ENCODE measurements at places on chromosomes 2 and 18.
A peak's percentile ranks its signal among the peaks of the same experiment; 100 is the strongest.

GRCh38 chr18:28831476-28831875, 654.5 kb upstream of the CDH2 start:
- no peak for DNase-seq

GRCh38 chr2:203177361-203177760, 61.5 kb upstream of the CYP20A1 start:
- no peak for DNase-seq

DNA sequence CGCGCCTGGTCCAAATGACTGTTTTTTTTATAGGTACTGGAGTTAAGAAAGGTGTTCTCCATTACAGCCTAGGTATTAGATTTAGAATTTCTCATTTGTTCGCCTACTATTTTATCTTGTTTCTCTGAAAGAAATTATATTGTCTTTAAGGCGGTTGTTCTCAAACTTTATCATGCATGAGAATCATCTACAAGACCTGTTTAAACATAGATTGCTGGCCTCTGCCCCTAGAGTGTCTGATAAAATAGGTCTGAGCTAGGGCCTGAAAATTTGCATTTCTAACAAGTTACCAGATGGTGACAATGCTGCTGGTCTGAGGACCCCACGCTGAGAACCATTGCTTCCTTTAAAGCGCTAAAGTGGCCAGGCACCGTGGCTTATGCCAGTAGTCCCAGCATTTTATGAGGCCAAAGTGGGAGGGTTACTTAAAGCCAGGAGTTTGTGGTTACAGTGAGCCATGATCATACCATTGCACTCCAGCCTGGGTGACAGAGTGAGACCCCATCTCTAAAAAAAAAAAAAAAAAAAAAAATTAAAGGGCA, 34.0 kb upstream of the RNF138 start:
- no peak for DNase-seq

GRCh38 chr2:85797263-85797660, 43.5 kb downstream of the ATOH8 start:
- no peak for DNase-seq

DNA sequence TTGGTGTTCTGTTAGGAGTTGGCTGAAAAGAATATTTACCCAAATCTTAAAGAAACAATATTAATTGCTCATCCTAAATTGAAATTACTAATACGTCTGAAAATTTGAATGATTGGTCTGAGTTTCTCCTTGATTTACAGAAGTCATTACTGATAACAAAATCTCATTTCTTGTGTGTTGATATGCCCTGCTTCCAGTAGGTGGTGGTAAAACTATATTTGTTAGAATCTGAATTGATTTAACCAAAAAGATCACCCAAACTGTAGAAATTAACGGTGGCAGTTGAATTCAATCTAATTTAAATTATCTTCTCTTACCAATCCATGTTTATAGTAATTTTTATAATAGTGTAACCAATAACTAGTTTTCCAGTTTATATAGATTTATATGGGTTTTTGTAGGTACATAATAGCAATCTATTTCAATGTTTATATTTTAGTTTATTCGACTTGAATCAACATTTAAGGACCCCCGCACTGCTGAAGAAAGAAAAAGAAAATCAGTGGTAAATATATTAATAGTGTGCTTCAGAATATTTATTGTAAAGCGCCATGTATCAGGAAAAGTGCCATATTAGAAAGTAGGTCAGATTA, 38.3 kb downstream of the PAPOLG start:
- no peak for DNase-seq

DNA sequence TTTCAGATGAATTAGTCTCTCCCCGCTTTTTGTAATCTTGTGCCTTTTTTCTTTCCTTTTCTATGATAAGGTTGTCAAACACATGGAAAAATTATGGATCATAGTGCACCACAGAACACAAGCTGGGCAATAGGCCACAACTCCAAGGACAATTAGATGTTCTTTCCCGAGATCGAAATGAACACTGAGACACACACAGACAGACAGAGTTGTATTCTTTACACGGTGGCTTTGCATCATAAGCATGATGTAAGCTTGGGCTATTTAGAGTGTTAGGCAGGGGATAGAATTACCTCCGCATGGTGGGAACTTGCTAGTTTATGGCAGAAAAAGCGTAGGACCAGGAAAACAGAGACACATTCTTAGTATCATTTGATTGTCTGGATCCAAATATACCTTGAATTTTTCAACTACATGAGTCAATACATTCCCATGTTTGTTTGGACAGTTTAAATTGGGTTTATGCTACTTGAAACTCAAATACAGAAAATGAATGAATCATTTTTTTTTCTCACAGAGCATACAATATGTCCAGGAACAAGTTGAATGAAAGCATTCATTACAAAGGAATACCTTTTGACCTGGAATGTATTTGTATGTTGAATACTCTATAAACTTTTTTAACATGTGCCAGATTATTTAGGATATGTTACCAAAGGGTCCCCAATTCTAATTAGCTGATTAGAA, 1611.5 kb upstream of the TMEFF2 start:
- no peak for DNase-seq

DNA sequence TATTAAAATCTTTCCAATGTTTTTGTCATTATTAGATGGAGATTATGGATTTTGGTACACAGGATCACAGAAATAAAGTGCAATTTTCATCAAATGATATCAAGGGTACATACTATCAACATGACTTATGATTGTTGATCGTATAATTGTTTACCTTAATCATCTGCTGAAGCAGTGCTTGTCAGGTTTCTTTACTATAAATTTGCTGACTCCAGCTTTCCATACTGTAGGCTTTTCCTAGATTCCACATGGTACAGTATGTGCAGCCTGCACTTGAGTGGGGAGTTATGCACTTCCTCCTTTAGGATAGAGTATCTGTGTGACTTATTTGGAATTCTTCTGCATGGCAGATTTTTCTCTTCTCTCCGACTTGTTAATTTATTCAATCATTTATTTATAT, 187.6 kb upstream of the DPP10 start:
- no peak for DNase-seq

GRCh38 chr2:69768235-69768634, 26.3 kb downstream of the ANXA4 start:
- no peak for DNase-seq

DNA sequence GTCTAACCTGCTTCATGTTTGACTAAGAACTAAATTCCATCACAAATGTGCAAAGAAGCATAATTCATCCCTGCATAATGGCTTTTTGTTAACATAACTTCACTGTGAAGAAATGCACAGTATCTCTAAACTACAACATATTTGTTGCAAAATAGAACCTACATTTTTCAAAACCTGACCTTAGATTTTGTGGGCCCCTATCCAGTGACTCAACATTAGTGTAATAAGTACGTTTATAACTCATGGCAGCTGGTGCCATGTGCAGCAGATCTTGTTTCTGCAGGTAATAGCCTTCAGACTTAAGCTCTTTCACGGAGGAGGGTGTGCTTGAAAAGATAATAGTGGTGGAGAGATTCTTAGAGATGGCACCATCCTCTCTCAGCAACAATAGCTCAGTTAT, 28.6 kb upstream of the VWC2L start:
- DNase-seq, result no peak

DNA sequence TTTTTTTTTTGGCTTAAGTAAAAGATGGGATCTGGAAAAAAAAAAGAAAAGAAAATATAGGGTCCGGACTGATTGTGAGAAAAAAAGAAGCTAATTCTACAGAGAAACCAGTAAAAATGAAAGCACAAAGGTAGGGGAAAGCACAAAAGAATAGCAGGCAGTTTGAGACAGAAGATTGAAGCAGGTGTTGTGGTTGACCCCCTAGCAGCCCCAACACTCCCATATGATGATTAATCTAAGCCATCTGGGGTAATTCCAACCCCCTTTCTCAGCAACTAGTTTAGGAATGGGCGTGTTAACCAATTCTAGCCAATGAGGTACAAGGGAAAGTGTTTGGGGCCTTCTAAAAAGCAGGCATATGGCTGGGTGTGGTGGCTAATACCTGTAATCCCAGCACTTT, 77.0 kb downstream of the MBD2 start:
- no peak for DNase-seq

- no peak for DNase-seq
Measured at GRCh38 chr2:159793326-159793725, 4.7 kb downstream of the CD302 start.

DNA sequence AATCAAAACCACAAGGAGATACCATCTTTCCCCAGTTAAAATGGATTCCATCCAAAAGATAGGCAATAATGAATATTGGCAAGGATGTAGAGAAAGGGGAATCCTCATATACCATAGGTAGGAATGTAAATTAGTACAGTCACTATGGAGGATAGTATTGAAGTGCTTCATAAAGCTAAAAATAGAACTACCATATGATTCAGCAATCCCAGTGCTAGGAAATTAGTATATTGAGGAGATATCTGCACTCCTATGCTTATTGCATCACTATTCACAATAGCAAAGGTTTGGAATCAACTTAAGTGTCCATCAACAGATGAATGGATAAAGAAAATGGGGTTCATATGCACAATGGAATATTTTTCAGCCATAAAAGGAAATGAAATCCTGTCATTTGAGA, 251.2 kb downstream of the ZNF804A start:
- no peak for DNase-seq

GRCh38 chr2:4358837-4359236, 655.5 kb downstream of the DCDC2C start:
- no peak for DNase-seq

DNA sequence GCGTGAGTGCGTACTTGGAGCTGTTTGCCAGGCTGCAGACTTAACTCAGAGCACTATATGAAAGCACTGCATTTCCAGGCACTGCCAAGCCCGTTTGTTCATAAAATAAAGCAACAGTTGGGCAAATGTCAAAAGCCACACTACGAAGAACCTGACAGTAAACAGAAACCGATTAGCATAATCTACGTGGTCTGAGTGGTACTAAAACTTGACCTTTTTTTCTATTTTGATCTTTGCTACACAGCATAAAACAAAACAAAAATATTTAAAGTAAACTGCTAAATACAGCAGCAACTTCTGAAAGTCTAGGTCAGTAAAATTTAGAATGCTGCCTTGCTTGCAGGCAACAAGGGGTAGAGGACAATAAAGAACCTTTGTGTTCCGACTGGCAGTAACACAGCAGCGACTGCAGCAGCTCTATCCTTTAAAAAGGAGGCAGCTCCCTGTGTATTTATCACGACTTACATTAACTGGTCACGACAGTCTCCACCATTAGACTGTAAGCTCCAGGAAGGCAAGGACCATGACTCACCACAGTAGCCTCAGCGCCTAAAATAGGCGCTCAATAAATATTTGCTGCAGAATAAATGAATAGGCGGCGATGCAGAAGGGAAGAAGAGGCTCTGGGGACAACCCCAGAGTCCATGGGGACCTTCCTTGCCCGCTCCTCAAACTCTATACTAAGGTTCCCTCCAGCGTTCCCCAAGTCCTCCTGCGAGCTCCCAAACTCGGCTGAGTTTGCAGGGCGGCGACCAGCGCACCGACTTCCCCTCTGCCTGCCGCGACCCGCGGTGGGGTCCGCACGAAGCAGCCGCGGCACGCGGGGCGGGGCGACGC, 902 bp downstream of the SS18 start:
- peak; percentile 3 for DNase-seq

DNA sequence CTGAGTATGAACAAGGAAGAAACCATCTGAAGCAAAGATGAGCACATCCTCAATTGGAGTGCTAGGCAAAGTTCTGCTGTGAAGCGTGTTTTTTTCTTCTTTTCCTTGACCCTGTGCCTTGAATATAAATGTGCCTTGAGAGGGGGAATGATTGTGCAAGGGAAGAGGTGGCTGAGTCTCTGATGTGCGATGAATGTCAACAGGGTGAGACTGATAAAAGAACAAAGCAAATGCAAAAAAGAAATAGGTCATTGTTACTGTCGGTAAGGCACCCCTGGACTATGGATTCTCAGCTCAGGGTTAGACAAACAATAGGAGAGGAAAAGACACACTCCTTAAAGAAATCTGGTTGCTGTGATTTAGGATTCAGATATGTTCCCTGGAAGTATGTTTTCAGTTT, 54.5 kb downstream of the HDHD2 start:
- DNase-seq, result no peak

- DNase-seq, result peak; percentile 16
Measured at GRCh38 chr2:45068571-45069140, 59.4 kb upstream of the SIX2 start.

Data from H54 (cell line).